ENCODE measurements at places on chromosomes 11 and 22. TPM values are rescaled to one million over a fixed set of nuclear protein-coding genes. Genes with fewer than 3 reads are reported as not detected.

GRCh38 chr11:59429924-59430516 lies 3.8 kb upstream of the OR5A2 start:
- peak; percentile 48 for DNase-seq

The THRSP gene
- total RNA-seq = not detected

The CBLIF gene
- not detected for total RNA-seq

- peak; percentile 39 for DNase-seq
Measured at GRCh38 chr22:24429411-24430365, 2.3 kb downstream of the ADORA2A start.

The LRRC74B gene
- total RNA-seq = not detected

DNA sequence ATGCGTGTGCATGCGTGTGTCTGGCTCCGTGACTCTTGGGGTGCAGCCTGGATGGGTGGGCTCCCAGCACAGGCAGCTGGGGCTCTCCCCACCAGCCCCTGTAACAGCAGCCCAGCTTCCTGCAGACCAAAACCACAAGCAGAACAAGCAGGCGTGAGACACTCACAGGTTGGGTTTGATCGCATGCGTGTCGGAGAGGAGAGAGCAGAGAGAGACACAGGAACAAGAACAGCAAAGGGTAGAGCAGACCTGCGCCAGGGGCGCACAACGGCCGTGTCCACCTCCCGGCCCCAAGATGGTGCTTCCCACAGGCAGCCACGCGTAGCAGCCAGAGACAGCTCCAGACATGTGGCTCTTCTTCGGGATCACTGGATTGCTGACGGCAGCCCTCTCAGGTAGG lies at the start of gene CD6:
Gene CD6 (plus strand): TSS at position 161 of the 400 bp plus-strand sequence. CDS start 186 bp downstream, at position 347.
- DNase-seq = no peak

DNA sequence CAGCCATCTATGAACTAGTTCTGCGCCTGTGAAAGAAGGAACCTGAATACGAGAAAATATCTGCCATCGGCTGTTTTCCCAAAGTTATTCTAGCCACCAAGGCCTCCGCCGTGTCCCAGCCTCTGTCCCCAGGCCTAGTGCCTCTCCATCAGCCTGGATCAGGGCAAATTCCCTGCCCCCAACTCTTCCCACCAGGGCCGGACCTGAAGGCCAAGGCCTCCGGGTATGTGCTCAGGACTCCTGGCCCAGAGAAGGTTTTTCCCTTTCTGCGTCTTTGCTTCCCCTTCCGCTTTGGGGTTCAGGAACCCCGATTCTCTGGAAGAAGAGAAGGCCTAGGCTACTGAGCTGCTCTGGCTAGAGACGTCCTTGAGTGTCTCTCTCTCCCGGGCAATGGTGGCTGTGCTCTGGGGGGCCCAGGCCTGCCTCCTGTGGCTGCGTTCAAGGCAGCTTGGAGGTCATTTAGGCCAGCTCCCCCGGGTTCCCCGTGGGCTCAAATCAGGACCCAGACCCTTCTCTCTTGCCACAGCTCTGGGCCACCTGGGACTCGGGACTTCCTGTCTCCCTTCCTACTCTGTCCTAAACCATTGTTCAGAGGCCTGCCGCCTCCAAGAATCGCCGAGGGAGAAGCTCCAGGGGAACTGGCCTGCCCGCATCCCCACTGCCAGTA lies 1.6 kb downstream of the ALX4 start:
- DNase-seq = no peak

DNA sequence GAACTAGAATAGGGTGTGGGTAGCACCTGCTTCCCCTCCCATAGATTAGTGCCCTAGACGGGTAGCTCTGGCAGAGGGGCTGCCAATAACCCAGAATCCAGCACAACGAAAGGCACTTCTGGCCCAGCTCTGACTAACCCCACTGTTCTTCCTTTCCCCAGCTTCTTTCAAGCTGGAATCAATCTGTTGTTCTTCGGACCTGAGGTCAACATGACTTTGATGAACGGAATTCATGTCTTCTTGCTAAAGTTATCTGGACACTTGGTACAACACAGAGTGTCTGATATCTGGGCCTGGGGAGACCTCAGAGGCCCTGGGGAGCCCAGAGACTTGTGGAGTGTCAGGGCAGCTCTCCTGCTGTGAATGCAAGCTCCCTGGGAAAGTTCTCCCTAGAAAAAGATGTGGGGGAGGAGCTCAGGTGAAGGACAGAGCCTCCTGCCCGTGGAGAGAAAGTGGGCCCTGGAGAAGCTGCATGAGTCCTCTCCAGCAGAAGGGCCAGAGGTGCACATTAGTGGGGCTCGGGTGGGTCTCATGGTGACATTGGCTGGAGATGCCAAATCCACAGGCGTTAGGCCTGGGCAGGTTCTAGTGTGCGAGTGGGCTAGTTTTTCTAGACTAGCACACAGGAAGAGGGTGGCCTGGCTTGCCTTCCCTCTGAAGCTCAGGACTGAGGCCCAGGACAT lies 6.3 kb downstream of the KCNJ11 start:
- DNase-seq = no peak

The MYO18B gene
- total RNA-seq = 0.08 TPM

All from fibroblast of the aortic adventitia (primary cell).